ENCODE measurements at places on chromosomes 5 and 9.

DNA sequence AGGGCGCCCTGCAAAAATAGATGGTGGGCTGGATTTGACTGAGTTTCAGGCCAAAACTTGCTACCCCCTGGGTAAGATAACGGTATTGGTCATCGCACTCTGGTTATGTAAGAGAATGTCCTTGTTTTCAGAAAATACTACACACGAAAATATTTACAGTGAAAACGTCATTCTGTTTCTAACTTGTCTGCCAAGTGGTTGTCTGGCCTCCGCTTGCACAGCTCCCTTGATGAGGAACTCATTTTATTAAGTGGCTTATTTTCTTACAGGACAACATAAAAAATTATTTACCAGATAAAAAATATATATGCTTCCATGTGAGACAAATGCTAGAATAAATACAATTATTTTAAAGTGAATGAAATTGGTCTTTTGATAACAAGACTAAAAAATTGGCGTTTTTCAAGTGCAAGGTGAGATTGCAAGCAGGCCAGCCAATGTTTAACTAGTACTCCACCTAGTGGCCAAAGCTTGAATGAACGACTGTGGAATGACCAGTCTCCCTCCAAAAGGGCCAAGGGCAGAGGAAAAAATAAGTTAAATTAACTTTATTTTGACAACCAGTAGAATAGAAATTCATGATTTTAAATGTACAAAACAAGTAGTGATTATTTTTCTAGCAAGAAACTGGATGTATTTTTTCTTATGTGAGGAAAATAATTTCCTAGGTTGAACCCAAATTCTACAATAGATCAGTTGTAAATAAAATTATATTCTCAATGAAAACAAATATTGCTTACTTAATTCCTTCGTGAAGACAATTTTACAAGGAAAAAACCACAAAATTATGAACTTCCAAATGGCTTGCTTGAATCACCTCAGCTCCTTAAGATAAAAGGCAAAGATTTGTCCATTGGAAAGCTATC lies 93.2 kb downstream of the ZFAND5 start:
- DNase-seq = peak; percentile 18

DNA sequence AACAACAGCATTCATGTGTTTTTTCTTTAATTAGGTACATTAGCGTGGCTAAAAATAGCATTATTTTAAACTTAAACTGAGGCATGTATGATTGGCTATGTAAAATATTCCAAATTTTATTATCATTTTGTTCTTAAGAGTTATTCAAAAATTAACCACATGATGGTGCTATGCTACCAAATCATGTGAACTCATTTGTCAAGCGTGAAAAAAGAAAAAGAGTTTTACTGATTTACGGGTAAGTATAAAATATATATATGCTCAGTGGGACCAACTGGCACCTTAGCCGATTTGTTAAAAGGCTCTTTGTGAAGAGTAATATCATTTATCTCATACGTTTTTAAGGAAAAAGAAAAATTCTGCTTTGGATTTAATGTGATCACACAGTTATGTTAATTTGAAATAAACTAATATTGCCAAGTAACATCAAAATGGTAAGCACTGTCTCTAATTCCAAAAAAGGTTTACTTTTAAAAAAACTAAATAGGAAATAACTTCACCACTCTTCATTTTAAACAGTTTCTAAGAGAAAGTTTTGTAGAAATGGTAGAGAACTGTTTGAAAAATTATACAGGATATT lies 1042.3 kb downstream of the CDH12 start:
- DNase-seq = no peak

DNA sequence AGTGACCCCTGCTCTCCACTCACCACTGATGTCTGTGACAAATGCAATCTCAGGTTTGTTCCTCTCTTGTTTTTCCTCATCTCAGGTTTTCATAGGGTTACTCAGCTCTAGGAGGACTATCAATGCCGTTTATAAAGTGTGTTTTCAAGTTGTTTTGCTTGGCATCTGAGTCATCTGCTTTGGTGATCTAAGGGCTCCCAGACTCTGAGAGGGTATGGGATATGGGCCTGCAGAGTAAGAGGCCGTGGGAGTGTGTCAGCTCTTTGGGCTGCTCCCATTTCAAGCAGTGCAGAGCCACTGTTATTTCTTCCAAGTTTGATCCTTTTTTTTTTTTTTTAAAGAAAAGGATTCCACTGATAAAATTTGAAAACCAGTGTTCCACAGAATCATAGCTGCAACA lies 46.3 kb downstream of the NNT start:
- DNase-seq = no peak

DNA sequence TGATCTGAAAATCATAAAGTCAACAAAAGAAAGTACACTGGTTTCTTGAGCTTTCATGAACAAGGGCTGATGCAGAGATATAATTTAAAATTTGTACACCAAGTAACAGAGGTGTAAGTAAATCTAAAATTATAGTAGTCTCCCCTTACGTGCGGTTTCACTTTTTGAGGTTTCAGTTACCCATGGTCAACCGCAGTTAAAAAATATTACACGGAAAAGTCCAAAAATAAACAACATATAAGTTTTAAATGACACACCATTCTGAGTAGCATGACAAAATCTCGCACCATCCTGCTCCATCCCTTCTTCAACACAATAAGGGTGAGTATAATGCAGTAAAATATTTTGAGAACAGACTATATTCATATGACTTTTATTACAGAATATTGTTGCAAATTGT lies 54.4 kb downstream of the AUH start:
- no peak for DNase-seq

DNA sequence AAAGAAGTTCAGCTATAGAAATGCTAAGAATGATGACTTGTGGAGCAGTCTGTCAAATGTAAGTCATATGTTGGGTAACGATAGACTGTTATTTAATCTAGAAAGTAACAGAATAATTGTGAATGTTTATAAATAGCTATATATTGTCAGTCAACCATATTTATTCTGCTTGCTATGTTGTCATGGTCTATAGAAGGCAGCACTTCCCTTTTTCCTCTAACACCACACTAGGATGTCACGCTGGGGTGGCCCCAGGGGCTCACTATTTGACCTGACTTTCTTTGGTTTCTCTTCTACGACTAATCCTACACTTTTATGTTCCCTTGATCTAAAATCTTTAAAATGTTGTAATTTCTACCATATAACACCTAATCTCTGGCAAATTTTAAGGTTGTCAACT lies 20.5 kb downstream of the ERAP2 start:
- DNase-seq = no peak

- DNase-seq = no peak
Observed at GRCh38 chr5:130055572-130055971, 151.3 kb downstream of the CHSY3 start.

DNA sequence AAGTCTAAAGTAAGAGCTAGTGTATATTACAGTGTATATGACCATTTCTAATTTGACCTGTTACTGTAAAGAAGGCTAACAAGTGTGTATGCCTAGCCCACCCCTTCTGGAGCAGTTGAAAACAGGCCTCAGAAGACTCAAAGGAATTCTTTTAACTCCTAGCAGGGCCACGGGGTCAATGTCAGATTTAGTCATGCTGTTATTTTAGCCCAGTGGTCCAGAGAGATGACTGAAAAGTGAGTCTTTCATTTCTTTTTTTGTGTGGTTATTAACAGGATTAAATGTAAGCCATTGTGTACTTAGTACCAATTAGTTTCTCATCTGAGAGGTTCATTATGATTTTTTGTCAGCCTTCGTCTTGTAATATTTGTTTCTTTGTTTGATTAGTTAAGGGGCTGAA lies 24.4 kb downstream of the ZCCHC7 start:
- no peak for DNase-seq

GRCh38 chr9:115969096-115969495 lies 184.5 kb upstream of the PAPPA start:
- no peak for DNase-seq

- no peak for DNase-seq
Observed at GRCh38 chr5:35483780-35484179, 133.9 kb upstream of the SPEF2 start.

DNA sequence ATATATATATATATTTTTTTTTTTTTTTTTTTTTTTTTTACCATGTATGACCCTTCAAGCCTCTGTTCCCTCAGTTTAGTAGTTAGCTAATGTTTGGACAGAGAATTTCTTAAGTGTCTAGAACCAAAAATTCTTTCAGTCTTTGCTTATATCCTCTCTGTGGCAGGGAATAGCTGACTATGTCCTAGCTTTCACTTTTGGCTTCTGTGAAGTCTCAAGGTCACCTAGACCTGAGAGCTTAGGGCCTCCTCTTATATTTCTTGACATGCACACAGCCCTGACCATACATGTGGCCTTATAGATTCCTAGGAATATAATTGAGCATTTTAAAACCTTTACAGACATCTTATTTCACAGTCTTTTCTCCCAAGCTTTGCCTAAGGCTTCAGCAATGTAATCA lies 930.8 kb upstream of the CDH9 start:
- no peak for DNase-seq

GRCh38 chr9:32423371-32423770 lies 38.9 kb downstream of the ACO1 start:
- DNase-seq = no peak

DNA sequence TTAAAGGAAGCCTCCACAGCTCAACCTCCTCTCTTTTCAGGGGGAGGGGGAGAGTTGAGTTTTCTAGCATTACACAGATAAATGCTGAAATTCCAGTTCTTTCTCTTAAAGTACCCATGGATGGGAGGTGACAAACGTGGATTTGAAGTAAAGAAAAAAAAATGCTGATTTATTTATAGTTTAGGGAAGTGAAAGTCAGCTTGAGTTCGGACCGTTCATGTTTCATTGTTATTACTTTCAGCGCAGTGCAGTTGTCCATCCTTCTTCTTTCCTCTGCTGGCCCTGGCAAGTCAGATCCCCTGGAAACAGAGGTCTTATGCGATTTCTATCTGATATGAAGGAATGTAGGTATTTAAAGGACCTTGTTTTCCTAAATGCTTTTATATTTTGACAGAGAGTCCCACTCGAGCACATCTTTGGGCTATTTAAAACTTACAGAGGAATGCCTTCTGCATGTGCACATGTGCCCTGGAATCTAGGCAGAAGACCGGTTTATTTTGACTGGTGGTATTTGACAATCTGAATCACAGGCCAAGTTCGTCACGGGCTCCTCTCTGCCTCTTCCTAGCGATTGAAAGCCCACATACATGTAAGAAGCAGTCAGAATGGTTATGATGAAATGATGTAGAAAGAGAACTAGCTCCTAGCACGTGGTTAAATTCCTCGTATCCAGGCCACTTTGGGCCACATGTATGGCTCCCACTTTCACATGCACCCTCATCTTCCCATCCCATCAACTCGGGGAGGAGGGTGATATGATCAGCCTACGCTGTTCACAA lies 385.2 kb upstream of the KLF4 start:
- no peak for DNase-seq

GRCh38 chr9:96450613-96451528 lies 902 bp downstream of the HABP4 start:
- peak; percentile 21 for DNase-seq

- no peak for DNase-seq
Observed at GRCh38 chr5:158155811-158156505, 297.0 kb upstream of the CLINT1 start.

- DNase-seq = no peak
Observed at GRCh38 chr5:143331956-143332355, 71.5 kb downstream of the NR3C1 start.

GRCh38 chr5:18433336-18433735 lies 799.1 kb downstream of the TAF11L14 start:
- no peak for DNase-seq

DNA sequence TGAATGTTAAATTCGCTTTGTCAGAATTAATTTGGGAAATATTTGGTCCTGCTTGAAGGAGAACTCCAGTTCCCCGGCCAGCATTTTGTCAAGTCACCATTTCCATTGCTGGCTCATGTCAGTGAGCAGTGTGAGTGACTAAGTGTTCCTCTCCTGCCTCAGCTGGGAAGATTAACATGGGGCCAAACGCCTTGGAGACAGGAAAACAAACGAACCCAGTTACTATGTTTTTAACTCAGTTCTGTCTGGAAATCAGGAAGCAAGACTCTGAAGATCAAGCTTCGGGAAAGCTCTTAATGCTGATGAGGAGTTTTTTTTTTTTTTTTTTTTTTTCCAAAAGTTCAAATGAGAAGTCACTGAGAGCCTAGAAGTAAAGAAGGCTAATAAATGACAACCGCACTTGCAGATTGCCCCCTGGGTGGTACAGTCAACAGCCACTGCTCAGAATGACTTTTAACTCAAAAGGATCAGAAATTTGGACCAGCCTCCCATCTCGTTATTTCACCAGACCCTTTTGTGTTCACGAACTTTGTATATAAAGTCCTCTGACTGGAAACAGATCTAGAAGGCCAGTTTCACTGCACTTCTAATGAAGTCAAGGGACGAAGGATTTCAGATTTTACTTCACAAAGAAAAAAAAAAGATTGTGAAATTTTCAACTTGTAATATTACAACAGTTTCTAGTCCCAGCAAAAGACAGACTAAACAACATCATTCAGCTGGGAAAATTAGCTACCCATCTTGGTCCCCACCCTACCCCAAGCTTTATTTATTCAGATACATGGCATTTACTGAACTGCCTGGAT lies 121.3 kb downstream of the LHFPL2 start:
- DNase-seq = no peak

DNA sequence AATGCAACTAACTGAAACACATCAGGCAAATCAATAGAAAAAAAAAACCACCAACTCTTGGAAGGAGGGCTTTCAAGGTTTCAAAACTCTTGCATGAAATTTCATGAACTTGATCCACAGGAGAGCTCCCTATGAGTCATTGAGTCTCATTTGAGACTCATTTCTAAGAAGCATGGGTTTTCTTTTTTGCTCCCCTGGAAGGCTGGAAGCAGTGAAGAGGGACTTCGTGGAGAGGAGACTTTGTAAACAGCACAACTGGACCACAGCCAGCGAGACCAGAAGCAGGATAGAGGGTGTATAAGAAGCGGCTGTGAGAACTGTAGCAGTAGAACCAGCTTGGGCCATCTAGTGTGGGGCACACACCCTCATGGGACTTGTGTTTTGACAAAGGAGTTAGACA lies 41.2 kb upstream of the RAPGEF1 start:
- no peak for DNase-seq

GRCh38 chr9:92680166-92681119 lies 10.5 kb upstream of the IPPK start:
- no peak for DNase-seq

DNA sequence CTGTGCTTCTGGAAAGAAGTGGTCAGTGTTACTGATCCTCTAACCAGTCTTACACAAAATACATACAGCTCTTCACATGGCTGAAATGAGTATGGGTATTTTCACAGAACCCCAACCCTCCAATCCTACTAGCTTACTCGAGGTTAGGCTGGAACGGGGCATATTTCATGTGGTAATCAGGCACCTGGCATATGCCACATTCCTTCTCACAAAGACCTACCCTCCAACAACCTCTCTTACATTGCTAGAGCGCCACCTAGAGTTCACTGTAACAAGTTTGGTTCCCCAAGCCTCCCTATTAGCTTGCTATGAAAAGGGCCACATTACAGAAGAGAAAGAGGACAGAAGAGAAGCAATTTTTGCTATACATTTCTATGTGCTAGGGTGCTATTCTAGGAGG lies 597.3 kb downstream of the PRELID2 start:
- no peak for DNase-seq

Data from stimulated activated CD4-positive, alpha-beta T cell treated with anti-CD3 and anti-CD28 coated beads, Interleukin-12 subunit alpha, Interleukin-12 subunit beta, amount 100 ng/mL, for 4 hours (primary cell).